ENCODE measurements at places on chromosomes 3 and 15.
A peak's percentile ranks its signal among the peaks of the same experiment; 100 is the strongest.

- no peak for DNase-seq
Measured at GRCh38 chr15:55601374-55601773, 13.2 kb upstream of the PYGO1 start.

GRCh38 chr15:80179025-80179759, 26.4 kb downstream of the FAH start:
- DNase-seq = peak; percentile 46

DNA sequence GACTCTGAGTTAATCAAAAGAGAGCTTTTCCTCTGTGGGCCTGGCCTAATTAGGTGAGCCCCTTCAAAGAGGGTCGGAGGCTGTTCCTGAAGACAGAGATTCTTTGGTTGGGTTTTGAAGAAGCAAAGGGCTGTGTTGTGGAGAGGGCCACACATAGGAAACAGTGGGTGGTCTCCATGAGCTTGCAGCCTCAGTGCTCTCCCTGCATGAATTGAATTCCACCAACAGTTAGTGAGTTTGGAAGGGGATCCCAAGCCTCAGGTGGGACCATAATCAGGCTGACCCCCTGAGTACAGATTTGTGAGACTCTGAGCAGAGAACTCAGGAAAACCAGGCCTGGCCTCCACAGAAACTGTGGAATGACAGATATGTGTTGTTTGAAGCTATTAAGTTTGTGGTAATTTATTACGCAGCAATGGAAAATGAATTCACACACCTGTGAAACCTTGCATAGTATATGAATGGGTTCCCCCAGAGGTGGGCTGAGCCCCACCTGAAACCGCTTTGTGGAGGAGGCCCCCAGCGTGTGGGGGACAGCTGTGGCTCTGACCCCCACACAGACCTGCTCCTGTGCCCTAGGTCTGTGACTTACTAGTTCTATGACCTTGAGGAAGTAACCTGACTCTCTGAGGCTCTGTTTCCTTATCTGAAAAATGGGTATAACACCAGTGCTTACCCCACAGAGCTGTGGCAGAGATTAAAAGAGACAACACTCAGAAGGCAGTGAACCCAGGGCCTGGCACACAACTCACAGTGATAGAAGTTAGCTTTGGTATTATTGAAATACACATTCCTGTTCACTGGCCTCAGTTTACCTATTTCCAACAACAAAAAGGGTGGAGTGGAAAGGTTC, 431.3 kb downstream of the FOXP1 start:
- DNase-seq = no peak

DNA sequence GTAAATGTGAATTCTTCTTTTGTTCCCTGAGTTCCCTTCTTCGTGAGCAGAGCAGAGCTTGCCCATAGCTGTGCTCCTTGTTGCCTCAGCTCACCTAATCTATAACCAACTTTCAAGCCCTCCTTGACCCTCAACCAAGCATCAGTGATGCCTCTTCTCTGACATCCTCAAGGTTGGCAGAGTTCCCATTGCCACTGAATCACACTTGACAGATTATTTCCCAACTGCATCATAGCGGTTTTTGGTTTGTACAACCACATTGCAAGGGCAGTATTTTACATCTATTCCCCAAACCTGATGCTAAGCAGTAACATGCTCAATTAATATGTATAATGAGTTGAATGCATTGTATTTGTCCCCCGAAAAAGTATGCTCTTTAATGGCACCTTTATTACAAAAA, 133.0 kb upstream of the SNTN start:
- DNase-seq = no peak

- DNase-seq = no peak
Measured at GRCh38 chr3:111335512-111336303, 206.3 kb upstream of the CD96 start.

DNA sequence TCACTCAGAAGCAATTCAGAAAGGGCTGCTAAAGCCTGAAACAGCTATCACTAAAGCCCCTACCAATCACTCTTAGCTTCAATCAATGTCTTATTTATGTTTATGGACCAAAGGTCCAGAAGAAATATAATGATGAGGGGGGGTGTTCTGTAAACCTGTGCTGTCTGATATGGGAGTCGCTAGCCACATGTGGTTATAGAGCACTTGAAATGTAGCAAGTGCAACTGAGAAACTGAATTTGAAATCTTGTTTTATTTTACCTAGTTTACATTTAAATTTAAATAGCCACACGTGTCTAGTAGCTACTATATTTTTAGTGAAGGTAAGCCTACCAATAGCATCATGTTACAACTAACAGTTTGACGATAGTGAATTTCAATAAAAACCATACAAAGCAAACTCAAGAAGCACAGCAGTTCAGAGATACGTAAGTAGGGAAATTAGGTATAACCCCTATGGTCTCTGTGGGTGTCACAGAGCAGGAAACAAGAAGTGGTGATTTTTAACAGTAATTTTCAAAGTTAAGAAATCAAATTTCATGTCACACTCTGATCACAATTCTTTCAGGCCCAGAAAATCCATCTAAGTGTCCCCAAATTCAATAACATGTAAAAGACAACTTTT, 3.6 kb downstream of the POU1F1 start:
- DNase-seq = no peak

GRCh38 chr3:188782613-188783124, 389.1 kb upstream of the TPRG1 start:
- no peak for DNase-seq

- DNase-seq = no peak
Measured at GRCh38 chr15:100602823-100603393, 519 bp downstream of the ASB7 start.

DNA sequence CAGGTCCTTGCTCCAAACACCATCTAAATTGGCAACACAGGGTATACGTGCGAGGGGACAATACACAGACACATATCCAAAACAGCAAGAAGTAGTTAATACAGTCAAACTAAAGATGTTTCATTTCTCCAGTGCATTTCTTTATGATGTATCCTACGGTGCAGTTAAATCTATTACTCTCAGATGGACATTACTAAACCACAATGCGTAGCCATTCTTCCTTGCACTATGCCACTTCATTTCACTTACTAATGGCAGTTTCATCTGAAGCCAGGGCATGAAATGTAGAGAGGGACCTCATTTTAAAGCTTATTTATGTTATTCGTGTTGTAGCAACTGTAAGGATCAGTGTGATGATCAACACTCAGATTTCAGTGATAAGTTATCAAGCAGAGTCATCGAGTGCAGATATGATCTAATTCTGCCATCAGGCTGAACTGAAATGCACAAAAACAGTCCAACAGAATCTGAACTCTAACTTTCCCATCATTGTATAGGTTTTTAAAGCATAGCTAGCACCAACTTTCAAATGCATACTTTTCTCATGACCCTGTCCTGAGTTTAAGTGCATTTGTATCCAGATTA, 14.5 kb downstream of the TNIK start:
- no peak for DNase-seq

GRCh38 chr3:54206874-54207273, 84.5 kb downstream of the CACNA2D3 start:
- DNase-seq = no peak

DNA sequence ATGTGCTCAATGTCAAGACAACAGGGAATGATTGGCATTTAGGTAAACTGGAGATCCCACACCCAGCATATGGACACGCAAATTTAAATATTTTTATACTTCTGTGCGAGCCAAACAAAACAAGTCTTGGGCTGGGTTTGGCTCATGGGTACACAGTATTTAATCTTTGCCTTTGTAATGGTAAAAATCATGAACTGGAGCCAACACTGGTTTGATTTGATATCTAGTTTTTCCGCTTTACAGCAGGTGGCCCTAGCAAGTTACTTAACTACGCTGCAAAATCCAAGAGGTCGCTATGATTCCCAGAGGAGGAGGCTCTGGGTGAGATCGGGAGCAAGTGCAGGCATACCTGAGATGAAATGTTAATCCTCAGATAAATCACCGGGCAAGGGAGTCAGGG, 207.9 kb upstream of the SATB1 start:
- no peak for DNase-seq

All from PC-9 (cell line).